ENCODE measurements at places on chromosomes 7 and 10. TPM values are rescaled to one million over a fixed set of nuclear protein-coding genes. Genes with fewer than 3 reads are reported as not detected.
A peak's percentile ranks its signal among the peaks of the same experiment; 100 is the strongest.

The MALRD1 gene
- 0.08 TPM for total RNA-seq

The BMPER gene
- not detected for total RNA-seq

The PDZD7 gene
- 0.04 TPM for total RNA-seq

DNA sequence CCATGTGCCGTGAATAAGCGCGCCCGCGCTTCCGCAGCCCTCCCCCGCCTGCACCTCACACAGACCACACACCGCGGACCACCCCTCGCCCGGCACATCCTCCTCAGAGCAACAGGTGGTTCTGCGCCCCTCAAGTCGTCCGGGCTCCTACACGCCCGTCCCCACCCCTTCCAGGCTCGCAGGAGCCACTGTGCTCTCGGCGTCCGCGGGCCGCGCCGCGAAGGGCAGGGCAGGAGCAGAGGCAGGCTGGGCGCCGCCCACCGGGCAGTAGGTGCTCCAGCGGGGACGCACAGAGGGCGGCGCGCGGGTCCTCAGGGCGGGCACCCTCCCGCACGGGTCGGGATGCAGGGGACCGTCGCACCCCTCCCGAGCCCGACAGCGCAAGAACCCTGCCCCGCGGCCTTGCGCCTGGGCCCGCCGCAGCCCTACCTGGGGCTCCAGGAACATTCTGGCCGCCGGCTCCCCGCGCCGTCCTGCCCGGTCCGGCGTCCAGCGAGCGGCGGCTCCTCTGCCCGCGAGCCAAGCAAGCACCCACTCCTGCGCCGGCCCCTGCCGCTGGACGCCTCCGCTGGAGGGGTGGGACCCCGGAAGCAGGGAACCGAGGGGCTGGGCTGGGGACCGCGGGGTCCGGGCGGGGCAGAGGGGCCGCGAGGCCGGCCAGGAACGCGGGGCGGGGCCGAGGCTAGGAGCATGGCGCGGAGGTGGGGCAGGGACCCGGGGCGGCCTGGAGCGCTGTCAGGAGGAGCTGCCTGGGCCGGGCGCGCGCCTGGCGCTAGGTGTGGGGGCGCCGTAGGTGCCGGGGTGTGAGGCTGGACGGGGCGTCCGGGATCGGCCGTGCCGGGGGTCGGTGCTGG, 37.4 kb downstream of the RASGEF1A start:
- peak; percentile 25 for ATAC-seq

DNA sequence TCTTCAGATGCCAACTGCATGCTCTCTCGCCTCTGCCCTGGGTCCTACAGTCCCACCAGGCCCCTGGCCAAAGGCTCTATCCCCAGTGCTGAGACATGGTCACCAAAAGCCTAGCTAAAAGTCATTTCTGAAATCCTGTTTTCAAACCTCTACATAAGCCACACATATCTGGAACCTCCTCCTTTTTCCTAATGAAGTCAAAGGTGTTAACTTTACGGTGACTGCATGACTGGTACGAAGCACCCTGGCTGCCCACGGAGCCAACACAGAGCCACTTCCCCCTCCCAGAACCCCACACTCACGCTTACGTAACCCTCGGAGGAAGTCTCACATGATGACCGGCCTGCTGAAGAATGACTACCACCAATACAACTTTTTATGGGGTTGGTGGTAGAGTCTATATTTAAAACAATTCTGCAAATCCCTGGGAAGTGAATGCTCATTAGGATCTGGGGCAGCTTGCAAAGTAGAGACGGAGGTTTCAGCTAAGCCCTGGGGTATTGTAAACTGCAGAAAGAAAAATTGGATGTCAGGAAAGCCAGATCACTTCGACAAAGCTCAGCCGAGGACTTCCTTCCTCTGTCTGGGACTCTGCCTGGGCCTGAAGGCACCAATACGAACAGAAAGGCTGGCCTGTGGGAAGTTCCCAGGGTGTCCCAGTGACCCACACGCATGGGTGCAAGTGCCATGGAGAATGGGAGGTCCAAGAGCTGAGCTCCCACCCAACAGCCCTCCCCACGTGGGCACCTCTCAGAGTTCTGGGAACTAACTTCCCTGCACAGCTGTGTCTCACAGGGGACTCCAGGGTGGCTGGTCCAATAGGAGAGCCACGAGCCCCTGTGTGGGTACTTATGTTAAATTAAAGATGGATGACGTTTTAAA, 50.7 kb downstream of the PDGFA start:
- no peak for ATAC-seq

DNA sequence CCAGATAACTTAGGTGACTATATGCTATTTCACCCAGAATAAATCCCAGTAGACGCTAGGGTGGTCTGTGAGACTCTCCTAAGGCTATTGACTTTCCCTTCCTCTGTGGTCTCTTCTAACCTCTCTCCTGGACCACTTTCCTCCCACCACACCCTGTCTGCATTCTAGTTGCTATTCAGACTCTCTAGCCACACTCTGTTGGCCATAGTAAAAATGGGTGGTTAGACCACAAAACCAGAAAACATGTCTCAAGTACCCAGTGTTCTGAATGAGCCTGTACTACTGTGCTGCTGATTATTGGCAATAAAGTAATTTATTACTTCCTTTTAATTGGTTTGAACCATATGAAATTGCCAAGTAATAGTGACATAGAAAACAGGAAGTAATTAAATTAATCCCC, 240.8 kb downstream of the KIF20B start:
- ATAC-seq = no peak
